Effector memory CD4-positive, alpha-beta T cell (primary cell): ENCODE measurements at places on chromosomes 1 and 21.

- no peak for DNase-seq
Observed at GRCh38 chr1:10680487-10680886, 116.0 kb downstream of the CASZ1 start.

GRCh38 chr1:119081700-119082099 is 58.8 kb downstream of the WARS2 start:
- no peak for DNase-seq

- no peak for DNase-seq
Observed at GRCh38 chr1:24075946-24076345, 36.0 kb downstream of the MYOM3 start.

- DNase-seq = no peak
Observed at GRCh38 chr1:99527078-99527477, 118.8 kb upstream of the PALMD start.

- no peak for DNase-seq
Observed at GRCh38 chr1:14782741-14783591, 184.5 kb downstream of the KAZN start.

DNA sequence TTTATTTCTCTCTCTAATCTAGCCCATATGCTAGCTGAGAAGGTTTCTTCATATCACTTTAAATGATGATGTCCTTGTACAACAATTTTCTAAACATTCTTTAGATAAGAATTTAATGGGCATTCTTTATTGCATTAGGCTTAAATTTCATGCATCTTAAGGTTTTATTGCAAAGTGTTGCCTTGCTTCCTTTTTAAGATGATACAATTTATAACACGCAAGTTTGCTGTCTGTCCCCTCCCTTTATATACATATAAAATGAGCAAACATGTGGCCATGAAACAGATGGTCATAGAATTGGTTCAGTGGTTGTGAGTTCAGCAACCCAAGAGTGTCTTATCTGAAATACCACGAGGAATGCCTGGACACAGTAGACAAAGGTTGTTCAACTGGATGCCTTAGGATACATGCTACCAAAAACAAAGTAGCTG is 12.1 kb downstream of the NBPF3 start:
- DNase-seq = no peak

- no peak for DNase-seq
Observed at GRCh38 chr1:208923456-208923855, 660.1 kb upstream of the CAMK1G start.

DNA sequence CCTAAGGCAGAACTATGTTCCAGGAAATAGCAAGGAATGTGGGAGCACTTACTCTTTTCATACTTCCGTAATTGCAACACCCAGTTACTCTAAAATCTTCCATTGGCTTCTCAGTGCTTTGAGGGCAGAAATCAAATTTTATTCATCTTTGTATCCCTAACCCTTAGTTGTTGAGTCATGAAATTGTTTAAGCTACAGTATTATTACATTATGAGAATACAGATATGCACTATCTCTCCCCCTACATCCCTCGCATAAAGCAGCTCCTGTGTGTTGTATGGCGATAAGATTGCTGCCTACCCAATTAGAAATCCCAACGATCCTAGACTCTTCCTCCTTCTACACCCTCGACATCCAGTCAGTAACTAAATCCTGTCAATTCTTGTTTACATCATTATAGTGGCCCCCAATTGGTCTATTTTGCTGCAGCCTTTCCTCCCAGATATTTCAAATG is 2.6 kb downstream of the AIDA start:
- no peak for DNase-seq

DNA sequence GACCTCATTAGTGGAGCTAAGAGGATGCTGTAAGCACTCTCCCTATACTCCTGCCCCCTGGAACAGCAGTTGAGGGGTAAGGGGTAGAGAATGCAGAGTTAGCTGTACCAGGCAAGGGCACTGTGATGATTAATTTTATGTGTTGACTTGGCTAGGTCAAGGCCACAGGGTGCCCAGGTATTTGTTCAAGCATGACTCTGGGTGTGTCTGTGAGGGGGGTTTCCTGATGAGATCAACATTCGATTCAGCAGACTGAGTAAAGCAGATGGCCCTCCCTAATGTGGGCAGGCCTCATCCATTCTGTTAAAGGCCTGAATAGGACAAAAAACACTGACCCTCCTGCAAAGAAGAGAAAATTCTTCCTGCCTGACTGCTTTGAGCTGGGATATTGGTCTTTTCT is 110.8 kb downstream of the KCND3 start:
- no peak for DNase-seq

DNA sequence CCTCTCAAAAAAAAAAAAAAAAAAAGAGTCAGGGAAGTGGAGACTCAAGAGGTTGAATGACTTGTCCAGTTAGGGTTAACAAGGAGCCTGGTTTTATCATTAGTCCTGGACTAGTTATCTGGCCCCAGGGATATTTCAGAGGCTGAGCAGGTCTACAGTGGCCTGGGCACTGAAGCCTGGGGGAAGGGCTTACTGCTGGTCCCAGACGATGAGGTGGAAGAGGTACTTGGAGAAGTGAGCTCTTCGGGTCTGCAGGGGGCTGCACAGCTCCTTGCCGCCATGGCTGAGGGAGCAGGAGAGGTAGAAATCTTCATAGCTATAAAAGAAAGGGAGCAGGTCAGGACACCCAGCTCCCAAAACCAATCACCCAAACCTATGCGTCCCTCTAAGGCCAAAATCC is 40.1 kb downstream of the PIK3C2B start:
- no peak for DNase-seq

- DNase-seq = no peak
Observed at GRCh38 chr1:187121661-187122060, 292.9 kb downstream of the PLA2G4A start.

DNA sequence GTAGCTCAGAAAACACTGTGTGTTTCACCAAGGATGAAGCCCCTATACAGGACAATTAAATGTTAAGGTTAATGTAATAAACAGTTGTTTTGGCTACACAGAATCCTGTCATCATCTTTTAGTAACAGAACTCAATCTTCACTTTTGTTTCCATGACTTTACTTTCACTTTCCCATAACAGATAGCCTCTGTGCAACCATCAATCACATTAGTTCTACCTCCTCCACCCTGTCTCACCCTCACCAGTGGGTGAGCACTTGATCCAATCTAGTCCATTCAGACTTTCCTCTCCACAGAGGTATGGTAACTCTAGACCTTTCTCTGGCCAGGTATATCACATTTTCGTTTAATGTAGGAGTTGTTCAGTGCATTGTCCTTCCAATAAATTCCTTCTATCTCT is 1018.5 kb downstream of the ADGRL2 start:
- no peak for DNase-seq

DNA sequence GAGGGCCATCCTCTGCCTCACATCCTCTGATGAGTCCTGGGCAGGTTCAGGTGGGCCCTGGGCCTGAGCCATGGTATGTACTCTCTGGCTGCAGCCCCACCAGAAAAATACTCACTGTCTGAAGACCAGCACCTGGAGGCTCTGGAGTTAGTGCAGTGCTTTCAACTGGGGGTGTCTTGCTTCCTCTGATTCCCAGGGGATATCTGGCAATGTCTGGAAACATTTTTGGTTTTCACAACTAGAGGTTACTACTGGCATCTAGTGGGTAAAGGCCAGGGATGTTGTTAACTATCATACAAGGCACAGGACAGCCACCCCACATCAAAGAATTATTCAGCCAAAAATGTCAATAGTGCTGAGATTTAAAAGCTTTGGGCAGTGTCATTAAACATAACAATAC is 152.7 kb downstream of the HIVEP3 start:
- no peak for DNase-seq

DNA sequence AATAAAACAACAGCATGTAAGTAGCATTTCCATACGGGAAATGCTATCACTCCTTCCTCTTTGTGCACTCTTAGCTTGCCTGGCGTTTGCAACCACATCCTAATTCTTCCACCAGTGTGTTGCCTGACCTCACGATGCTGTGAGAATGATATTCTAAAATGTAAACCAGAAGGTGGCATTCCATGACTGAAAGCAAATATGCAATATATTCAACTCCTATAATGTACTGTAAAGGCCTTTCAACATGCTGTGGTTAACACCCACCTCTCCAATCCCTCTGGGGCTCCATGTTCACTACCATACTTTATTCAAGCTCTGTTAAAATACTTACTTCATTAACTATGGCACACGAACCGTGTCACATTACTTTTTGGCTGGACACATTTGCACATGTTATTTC is 420.6 kb upstream of the DEPDC1 start:
- DNase-seq = no peak
